Memory B cell (primary cell): ENCODE measurements at places on chromosomes 12 and 14.

DNA sequence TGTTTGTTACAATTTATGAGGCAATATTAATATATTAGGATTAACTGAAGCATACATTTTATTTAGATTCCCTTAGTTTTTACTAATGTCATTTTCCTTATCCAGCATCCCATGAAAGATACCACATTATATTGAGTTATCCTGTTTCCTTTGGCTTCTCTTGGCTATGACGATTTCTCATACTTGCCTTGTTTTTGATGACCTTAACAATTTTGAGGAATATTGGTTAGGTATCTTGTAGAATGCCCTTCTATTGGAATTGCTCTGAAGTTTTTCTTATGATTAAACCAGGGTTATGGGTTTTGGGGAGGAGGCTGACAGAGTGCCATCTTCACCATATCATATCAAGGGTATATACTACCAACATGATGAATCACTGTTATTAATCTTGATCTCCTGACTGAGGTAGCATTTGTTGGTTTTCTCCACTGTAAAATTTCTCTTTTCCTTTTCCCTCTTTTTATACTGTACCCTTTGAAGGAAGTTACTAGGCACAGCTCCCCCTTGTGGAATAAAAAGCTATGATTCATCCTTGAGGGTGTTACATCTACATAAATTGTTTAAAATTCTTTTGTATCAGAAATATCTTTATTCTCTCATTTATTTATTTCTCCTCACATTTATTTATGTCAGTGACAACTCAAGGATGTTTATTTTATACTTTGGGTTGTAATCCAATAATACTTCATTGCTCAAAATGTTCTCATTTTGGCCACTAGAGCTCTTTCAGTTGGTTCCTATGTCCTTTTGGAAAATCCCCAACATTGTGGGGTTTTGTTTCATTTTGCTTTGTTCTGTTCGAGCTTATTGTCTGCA is 239.0 kb downstream of the SLC16A7 start:
- no peak for DNase-seq

- peak; percentile 76 for DNase-seq
These were observed 6.2 kb downstream of the DUSP6 start for GRCh38 chr12:89345830-89346740.

GRCh38 chr12:3929875-3930615 is 56.8 kb upstream of the PARP11 start:
- DNase-seq: no peak

DNA sequence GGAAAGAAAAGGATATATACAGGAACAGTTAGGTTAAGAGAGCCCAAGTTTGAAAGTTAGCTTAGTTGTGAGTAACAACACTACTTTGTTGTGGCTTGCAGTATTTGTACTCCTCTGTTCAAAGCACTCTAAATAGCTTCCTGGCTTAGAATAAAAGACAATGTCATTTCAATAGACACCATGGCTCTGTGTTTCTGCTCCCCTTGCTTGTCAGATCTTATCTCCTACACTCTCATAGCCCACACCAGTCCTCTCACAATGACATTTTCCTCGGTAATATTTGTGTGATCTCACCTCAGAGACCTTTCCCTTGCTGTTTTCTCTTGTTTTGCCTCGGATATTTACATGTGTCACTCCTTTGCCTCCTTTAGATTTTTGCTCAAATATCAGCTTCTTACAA is 418.4 kb downstream of the MDGA2 start:
- no peak for DNase-seq

DNA sequence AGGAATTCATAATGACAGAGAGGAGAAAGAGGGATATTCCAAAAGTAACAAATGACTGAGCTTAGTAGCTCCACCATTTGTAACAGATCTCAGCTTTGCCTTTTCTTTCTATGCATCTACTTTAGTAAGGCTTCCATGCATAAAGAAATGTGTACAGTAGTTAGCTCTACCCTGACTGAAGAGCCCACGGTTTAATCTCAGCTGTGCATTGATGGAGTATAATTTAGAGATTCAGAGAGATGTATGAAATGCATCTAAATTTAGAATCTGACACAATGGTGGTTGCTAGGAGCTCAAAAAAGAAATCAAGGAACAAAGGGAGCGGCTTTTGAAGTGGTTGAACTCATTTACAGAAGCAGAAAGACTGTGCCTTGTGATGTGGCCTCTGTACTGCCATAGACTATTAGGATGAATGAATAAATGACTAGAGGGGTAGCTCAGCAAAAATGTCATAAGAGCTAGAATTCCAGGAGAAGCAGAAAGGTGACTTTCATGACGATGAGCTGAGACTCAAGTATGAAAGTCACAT is 838.6 kb downstream of the RPS29 start:
- no peak for DNase-seq
